ENCODE measurements at places on chromosomes 7 and 10.

GRCh38 chr10:104045151-104046089, 40.3 kb downstream of the COL17A1 start:
- no peak for DNase-seq

- no peak for DNase-seq
Measured at GRCh38 chr7:80053124-80053523, 81.5 kb upstream of the GNAI1 start.

DNA sequence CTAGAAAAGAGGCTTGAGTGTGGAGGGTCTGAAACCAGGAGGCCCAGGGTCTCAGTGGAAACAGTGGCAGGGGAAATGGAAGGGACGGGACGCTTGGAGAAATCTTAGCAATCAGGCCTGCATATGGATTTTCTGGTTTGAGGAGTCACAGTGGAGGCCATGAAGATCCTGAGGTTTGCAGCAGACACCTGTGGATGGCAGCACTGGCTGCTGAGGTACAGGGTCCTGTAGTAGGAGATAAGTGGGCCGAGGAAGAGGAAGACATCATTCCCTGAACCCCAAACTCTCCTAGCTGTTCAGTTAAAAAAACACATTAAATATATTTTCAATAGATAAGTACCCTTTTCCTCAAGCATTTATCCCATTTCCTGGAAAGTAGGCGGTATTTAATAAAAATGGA, 208.8 kb upstream of the IGFBP3 start:
- no peak for DNase-seq

- DNase-seq = peak; percentile 66
Measured at GRCh38 chr10:129939416-129940275, 24.4 kb downstream of the EBF3 start.

- no peak for DNase-seq
Measured at GRCh38 chr7:112495156-112495788, 14.5 kb downstream of the LSMEM1 start.

DNA sequence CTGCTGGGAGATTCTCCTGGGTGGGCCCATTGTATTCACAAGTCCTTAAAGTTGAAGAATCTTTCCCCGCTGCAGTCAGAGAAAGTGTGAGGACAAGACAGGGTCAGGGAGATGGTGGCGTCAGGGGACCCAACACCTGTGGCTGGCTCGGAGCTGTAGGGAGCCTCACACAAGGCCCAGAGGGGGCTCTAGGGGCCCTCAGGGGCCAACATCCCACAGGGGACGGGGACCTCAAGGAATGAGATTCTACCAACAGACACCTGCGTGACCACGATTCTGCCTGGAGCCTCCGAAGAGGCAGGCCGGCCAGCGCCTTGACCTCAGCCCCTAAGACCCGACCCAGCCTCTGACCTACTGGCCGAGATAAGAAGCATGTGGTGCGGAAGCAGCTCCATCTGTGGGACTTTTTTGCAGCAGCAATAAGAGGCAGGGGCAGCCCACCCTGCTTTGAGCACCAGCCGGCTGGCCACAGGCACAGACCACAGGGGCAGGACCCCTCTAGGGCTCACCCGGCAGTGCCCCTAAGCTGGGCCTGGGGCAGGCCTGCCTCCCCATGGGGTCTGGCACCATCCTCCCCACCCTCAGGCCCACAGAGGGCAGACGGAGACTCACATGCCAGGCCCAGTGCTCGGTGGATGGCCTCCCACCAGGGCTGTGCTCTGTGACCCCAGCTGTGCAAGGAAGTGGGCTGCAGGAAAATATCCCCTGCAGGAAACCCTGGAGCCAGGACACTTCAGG, 13.2 kb downstream of the RASGEF1A start:
- no peak for DNase-seq

GRCh38 chr10:2944788-2945187, 122.6 kb upstream of the PFKP start:
- no peak for DNase-seq

DNA sequence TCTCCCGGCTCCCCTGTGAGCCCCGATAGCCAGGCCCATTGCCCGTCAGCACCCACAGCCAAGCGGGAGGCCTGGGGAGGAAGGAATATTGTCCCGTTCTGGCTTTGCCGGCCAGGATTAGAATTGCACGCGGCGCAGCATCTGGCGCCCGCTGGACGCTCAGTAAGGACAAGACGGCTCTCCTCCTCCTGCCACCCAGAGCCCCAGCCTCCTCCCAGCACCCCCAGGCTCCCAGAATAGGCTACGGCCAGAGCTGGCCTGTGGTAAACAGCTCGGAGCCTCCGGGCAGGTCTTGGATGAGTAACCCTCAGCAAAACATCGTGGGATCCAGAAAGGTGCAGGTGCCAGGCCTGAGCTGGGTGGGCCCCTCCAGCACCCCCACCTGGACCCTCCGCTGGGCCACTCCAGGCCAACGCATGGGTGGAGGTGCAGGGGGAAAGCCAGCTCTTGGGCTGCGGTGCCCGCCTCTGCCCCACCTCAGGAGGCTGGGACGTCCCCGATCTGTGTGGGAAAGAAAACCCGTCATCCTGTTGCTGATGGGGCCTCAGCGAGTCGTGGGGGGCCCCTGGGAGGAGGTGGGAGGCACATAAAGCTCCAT, 5.8 kb upstream of the FAM20C start:
- no peak for DNase-seq

- peak; percentile 82 for DNase-seq
Measured at GRCh38 chr7:126700807-126701604, 551.7 kb downstream of the GRM8 start.

DNA sequence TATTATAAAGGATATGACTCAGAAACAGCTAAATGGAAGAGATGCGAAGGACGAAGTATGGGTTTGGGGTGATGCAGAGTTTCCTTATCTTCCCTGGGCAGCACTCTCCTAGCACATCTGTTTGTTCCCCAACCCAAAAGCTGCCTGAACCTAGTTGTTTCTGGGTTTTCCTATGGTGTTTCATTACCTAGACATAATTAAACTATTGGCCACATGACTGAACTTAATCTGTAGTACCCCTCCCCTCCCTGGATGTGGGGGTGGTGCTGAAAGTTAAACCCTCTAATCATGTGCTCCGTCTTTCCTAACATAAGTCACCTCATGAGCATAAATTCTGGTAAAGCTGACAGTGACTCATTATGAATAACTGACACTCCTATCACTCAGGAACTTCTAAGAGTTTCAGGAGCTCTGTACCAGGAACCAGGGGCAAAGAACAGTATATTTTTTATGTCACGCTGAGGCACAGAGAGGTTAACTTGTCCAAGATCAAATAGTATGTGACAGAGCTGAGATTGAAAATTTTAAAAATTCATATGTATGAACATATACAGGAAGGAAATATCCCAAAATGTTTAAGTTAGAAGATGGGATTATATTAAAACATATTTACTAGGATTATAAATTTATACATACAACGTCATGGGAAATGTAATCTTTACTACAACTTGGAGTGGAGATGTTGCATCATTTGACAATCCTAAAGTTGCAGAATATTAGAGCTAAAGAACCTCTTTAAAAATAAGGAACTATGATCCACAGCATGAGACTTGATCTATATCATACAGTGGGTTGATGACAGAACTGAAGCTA, 4.8 kb downstream of the STRIP2 start:
- DNase-seq = no peak

GRCh38 chr10:110919971-110920881, 822 bp downstream of the SHOC2 start:
- peak; percentile 85 for DNase-seq

GRCh38 chr7:129775695-129776361, 164.3 kb downstream of the NRF1 start:
- peak; percentile 75 for DNase-seq
